H1 (cell line): ENCODE measurements at places on chromosomes 1 and 21. TPM values are rescaled to one million over a fixed set of nuclear protein-coding genes. Genes with fewer than 3 reads are reported as not detected.

The CD52 gene
- 2.4 TPM in 1 of 2 replicates, not detected in the other for total RNA-seq

The LIN28A gene
- total RNA-seq, result 1,467 and 1,486 TPM in 2 replicates

The GBP3 gene
- total RNA-seq, result not detected in 2 replicates

The ALX3 gene
- not detected in 2 replicates for total RNA-seq

The NRIP1 gene
- total RNA-seq, result 9.3 and 10.5 TPM in 2 replicates

The CSMD2 gene
- total RNA-seq, result 14.6 and 14.7 TPM in 2 replicates

The TPTE gene
- total RNA-seq, result not detected in 2 replicates

The CRNN gene
- not detected in 2 replicates for total RNA-seq

DNA sequence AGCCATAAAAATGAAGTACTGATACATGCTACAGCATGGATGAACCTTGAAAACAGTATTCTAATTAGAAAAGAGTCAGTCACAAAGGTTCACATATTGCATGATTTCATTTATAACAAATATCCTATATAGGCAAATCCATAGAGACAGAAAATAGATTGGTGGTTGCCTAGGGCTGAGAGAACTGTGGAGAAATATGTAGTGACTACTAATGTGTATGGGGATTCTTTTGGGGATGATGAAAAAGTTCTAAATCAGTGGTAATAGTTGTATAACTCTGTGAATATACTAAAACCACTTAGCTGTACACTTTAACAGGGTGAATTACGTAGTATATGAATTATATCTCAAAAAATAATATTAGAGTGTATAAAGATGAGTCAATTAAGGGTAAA lies 45.8 kb downstream of the RNF115 start:
- no peak for DNase-seq

- DNase-seq, result no peak
Observed at GRCh38 chr1:34777519-34778321, 3.3 kb upstream of the GJB3 start.

- DNase-seq, result no peak
Observed at GRCh38 chr1:112761714-112762480, 46.8 kb upstream of the PPM1J start.

DNA sequence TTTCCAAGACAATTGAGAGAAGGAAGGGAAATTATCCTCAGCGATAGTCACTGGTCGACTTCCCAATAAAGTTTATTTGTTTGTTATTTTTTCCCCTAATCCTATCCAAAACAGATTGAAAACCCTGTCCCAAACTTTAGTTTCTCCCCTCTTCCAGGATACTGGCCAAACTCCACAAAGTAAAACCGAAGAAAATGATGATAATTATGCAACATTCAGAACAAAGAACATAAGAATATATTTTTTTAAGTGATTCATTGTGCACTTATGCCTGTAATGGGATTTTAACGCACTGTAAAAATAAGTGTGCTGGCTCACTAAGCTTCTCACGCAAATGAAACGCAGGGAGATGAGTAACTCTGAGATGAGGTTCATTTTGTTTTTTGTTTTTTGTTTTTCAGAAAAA lies 6.0 kb downstream of the GLIS1 start:
- no peak for DNase-seq

GRCh38 chr1:198660341-198661261 lies 21.8 kb downstream of the PTPRC start:
- no peak for DNase-seq

DNA sequence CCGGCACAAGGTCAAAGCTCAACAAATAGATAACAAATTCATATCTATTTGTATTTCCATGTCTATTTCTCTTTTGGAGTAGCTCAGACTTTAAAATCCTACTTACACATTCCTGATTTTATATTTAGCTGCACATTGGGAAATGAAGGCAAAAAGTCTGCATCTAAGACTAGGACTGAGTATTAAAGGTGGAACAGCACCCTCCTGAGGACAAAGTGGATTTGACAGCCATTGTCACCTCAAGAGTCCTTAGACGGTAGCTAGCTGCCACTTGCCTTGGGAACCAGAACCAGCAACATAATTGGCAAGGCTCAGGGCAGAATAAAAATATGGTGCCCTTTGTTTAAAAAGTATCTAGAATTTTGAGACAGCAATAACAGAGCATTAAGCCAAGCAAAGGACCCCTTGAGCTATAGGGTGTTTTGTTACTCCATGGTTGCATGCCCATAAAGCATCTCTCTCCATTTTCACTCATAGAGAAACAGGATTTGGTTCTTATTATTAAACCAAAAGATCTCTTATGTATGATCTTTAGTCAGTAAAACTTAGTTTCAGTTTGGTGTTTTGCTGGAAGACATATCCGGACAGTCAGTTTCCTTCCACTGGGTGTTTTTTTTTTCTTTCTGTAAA lies 30.0 kb upstream of the SGIP1 start:
- DNase-seq, result peak; percentile 7

DNA sequence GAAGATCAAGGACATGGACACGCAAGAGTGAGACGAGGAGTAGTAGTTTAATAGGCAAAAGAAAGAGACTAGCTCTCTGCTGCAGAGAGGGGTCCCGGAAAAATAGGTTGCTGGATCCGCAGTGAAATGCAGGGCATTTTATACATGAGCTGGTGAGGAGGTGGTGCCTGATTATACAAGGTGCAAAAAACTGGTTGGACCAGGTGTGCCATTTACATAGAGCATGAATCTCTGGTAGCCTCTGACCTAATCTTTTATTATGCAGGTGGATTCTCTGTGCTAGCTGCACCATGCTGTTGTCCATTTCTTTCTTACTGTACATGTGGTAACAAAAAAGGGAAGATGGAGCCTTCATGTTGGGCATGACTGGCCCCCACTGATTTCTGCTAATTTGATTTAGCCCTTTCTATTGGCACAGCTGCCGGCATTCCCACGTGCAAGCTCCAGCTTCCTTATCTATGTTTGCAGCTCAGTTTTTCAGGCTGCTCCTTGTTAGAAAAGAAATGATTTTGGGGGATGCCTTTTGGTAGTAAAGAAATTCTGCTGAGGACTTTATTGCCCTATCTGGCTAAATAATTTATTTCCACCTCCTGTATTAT lies 548.1 kb downstream of the BRINP3 start:
- DNase-seq, result no peak

- DNase-seq, result no peak
Observed at GRCh38 chr1:116322752-116323405, 50.2 kb upstream of the ATP1A1 start.

DNA sequence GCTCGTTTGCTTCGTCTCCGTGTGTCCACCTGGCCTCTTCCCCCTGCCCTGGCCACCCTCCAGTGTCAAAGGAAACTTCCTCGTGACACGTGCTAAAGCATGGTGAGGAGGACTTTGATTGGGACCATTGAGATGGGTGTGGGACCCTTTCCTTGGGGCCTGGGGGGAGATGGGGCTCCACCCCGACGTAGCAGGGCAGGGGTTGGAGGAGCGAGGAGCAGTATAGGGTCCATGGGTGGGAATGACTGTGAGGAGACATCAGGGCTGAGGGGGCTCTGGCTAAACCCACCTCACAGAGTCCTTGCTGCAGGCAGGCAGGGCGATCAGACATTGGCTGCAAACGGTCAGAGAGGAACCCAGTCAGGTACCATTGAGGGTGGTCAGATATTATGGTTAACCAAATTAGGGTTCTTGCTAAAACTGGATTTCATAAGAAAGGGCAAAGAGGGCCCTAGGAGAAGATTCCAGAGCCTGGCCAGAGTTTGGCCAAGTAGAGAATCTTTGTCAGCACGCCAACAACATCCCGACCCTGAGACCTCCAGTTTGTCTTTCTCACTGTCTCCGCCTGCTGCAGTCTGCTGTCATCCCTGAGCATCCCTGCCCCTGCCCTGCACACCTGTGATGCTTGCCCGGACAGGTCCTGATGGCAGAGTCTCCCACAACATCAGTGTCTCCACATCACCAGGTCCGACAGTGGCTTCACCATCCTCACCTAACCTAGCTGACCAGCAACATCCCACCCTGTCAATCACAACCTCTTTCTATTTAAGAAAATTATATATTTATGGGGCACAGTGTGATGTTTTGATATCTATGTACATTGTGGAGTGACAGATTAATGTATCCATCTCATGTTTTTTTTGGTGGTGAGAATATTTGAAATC lies 8.0 kb downstream of the RNF187 start:
- no peak for DNase-seq

- DNase-seq, result no peak
Observed at GRCh38 chr1:18198260-18198659, 90.7 kb downstream of the IGSF21 start.

- no peak for DNase-seq
Observed at GRCh38 chr1:59340411-59341307, 43.8 kb downstream of the FGGY start.

GRCh38 chr1:166080967-166081870 lies 85.6 kb downstream of the FAM78B start:
- peak; percentile 35 for DNase-seq

- peak; percentile 22 for DNase-seq
Observed at GRCh38 chr1:67618285-67619018, 66.5 kb upstream of the GADD45A start.

DNA sequence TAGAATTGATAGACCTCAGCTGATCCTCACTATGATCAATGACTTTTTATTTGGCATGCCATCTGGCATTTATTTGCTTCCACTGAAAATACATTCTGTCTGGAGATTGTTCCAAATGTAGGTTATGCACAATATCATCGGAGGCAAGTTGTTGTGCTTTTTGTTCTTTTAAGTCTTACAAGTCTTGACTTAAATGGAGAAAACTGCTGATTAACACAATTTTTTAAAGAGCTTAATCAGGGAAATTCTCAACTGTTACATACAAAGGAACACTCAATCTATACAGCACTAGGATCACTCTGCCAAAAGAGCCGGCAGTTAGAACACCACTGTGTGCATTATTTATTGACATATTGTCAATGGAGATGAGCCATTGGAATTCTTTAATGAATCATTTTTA lies 19.2 kb downstream of the CYYR1 start:
- no peak for DNase-seq

DNA sequence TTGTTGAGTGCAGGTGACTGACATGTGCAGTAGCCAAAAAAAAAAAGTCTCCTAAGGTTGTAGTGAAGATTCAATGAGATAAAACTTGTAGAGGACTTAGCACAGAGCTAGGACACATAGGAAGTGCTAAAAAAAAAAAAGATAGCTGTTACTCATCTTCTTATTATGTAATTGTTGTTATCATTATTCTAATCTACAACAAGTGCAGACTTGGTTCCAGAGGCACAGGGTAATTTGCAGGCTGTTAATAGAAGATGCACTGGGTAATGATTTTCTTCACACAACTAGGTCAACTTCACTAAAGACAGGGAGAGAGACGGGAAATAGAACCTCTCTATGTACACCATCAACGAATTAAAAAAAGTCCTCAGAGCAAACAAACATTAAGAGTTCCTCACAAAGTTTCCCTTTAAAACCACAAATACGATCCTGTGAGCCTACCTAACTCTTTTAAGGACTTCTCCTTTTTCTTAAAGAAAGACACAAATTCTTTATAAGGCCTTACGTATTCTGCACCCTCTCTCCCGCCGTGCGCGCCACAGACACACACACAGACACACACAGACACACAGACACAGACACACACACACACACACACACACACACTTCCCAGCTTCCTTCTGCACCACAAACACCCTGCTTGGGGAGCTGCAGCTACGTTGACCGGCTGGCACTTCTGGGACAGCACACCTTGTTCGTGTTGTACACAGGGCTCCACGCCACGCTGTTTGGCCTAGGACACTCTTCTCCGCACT lies 49.8 kb upstream of the GADD45A start:
- DNase-seq, result peak; percentile 31

DNA sequence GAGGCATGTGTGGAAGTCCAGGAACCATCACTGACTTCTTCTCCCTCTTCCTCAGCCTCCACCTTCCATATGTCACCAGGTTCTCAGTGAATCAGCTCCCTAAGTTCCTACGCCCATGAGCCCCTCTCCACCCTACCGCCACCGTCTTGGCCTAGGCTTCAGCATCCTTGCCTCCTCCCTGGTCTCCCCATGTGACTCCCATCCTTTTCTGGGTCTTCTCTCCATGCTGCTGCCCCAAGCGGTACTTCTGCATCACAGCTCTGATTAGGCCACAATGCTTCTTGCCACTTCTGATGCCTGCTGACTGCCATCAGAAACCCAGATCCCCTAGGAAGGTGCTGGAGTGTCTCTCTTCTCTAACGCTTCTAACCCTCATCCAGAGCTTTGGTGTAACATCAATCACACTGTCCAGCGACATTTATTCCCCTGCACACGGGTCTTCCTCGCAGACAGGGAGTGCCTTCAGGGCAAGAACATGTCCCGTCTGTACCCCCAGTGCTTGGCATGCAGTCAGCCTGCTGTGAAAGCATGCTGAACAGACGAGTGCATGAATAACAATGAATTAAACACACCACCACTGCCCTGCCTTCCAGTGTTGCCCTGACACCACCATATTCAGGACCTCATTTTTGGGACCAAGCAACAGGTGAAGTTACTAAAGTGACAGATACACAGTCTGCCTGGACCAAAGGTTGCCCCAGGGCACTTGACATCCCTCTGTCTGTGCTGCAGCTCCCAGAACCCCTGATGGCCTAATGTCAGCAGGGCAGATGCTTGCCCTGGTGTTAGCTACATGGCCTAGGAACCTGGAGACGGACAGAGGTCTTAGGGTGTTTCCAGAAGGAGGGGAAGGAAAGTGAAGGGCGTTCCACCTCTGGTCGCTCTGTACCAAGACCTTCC lies 158.7 kb upstream of the EDN2 start:
- DNase-seq, result no peak

- no peak for DNase-seq
Observed at GRCh38 chr1:33259879-33260278, 3.6 kb downstream of the ZNF362 start.

- peak; percentile 45 for DNase-seq
Observed at GRCh38 chr1:16164213-16165072, 8.6 kb upstream of the EPHA2 start.

DNA sequence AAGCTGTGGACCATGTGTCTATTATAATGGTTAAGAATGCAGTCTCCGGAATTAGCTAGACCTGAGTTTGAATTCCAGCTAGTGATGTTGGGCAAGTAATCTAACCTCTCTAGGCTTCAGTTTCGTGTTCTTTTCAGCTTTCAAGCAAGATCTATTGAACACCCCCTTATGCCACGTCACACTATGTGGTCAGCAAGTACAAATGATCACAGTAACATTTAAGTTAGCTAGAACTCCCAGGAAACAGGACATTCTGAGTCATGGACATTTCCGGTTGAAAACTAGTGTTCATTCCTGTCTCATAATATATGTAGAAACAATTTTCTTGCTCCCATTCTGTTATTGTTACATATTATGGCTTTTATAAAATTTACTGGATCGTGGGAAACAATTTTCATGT lies 34.0 kb upstream of the NHLH2 start:
- DNase-seq, result no peak

- no peak for DNase-seq
Observed at GRCh38 chr1:208681878-208682663, 437.9 kb upstream of the PLXNA2 start.

- no peak for DNase-seq
Observed at GRCh38 chr1:55571767-55572166, 356.6 kb upstream of the USP24 start.
